ENCODE measurements at places on chromosomes 7 and 10.
A peak's percentile ranks its signal among the peaks of the same experiment; 100 is the strongest.

DNA sequence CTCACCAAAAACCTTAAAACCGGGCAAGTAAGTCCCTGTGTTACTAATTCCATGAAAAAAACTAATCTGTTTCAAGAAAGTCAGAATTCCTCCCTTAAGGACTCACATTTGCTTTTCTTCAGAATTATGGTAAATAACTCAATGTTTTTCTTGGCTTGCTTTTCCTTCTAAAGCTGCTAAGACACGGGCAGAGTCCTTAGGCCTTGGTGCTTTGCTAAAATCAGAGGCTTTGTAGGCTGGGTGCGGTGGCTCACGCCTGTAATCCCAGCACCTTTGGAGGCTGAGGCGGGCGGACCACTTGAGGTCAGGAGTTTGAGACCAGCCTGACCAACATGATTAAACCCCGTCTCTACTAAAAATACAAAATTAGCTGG is 32.0 kb downstream of the GNA12 start:
- DNase-seq, result peak; percentile 69

DNA sequence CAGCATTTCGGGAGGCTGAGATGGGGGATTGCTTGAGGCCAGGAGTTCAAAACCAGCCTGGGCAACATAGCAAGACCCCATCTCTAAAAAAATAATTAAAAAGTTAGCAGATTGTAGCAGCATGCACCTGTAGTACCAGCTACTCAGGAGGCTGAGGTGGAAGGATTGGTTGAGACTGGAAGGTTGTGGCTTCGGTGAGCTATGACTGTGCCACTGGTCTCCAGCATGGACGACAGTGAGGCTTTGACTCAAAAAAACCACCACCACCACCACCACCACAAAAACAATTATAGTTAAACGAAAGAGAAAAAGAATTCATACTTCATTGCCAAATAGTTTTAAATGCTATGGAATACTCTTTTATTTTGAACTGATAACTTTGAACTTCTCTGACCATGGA is 63.4 kb downstream of the VTI1A start:
- DNase-seq, result no peak

DNA sequence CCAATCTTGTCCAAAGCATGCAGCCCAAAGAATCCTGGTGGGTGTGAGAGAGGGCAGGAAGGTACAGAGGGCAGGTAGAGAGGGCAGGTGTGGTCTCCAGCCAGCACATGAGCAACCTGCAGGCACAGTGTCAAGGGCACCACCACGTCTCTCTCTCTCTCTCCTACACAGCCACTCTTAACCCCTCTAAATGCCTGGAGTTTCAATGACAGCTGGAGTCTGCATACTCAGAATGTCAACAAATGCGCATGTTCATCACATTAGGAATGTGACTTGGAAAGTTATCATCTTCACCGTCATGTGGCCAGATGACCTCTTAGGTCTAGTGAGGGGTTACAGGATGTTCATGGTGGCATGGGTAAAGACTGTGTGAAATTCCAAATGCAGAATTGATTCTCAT is 456.8 kb downstream of the SORCS1 start:
- DNase-seq, result no peak

DNA sequence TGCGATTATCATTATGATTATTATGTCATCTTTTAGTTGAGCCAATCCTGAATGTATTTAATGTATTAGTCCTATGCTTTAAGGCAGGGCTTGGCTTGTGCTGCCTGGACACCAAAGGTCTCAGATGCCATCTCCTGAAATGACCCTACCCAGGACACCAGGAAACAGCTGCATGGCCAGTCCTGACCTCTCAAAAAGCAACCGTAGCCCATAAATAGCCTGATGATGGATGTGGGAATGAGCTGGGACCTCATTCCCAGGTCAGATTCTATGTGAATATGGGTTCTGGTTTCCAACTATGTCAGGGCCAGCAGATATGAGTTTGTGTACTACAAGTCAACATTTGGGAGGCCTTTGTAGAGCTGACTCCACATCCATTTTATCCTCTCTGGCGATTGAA is 438.4 kb downstream of the NRG3 start:
- DNase-seq, result no peak

DNA sequence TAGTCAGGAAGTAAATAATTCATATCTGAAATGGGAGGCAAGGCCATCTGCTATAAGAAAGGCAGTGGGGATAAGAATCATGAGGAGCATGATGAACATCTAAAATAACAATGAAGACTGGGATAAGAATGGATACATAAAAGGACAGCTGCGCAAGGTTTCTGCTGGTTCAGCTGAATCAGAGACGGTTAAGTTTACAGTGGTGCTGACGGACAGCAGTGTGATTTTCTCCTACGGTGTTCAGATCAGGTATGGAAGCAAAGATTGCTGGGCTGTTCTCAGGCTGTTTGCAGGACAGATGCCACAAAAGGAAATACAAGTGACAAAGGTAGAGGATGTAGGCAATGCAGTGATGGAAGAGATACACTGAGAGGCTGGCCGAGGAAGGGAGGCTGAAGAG is 8.4 kb downstream of the CYCS start:
- no peak for DNase-seq

GRCh38 chr7:132531562-132531961 is 44.7 kb downstream of the PLXNA4 start:
- no peak for DNase-seq

DNA sequence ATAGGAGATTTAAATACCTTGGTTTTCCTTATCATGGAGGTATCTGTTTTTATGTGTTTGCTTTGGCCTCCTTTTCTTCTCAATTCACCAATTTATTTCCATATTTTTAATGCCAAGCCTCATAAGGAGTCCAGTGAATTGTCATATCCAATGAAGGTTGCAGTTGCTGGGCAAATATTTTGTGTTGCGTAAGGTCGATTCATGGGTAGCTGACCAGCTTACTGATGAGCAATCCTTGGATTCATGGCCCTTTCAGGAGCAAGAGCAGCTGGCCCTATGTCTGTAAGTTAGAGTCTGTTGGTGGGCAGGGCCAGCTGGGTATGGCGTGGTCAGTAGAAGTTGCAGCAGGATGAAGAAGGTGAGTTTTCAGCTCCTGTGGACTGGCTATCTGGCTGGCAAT is 182.9 kb downstream of the PFKFB3 start:
- peak; percentile 55 for DNase-seq

DNA sequence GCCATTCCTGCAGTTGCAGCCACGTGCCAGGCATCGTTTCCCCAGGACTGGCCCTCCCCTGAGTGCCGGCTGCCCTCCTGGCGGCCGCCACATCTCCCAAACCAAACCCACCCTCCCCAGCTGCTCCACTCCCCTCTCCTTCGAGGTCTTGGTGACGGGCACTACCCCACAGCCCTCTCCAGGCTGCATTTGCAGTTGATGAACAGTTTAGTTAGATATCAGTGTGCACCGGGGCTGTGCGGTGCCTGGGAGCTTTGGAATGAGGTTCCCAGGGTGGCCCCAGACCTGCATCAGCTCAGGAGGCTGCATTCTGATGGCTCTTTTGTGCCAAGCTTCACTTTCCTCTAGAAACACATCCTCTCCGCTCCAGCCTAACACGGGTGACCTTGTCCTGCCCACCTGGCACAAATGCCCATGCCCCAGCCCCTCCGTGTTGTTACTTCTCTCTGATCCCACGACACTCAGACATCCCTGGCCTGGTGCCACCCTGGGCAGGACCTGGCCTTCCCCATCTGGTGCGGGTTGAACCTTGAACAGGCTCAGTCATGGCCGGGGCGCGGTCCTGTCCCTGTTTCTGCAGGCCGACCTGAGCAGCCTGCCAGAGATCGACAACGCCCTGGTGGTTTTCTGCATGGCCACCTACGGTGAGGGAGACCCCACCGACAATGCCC is 14.5 kb downstream of the TMEM120A start:
- DNase-seq, result no peak

GRCh38 chr7:75054744-75055143 is 18.9 kb downstream of the RCC1L start:
- peak; percentile 97 for DNase-seq

DNA sequence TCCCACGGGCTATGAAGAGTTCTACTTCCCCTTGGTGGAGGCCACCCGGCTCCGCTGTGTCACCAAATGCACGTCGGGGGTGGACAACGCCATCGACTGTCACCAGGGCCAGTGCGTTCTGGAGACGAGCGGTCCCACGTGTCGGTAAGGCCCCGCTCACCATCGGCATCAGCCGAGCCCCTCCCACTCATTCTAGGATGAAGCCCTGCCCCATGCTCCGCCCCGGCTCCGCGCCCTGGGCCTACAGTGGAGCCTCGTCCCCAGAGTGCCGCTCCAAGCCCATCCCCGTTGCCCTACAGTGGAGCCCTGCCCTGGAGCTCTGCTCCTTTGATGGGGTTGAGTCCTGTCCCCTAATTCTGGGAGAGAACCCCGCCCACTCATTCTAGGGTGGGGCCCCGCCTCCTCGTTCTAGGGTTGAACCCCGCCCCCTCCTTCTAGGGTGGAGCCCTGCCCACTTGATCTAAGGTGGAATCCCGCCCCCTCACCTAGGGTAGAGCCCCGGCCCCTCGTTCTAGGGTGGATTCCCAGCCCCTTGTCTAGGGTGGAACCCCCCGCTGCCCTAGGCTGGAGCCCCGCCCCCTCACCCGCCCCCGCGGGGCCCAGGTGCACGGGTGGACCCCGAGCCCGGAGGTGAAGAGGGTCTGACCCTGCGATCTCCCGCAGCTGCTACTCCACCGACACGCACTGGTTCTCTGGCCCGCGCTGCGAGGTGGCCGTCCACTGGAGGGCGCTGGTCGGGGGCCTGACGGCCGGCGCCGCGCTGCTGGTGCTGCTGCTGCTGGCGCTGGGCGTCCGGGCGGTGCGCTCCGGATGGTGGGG is 3.4 kb upstream of the MUC12 start:
- DNase-seq, result peak; percentile 58

DNA sequence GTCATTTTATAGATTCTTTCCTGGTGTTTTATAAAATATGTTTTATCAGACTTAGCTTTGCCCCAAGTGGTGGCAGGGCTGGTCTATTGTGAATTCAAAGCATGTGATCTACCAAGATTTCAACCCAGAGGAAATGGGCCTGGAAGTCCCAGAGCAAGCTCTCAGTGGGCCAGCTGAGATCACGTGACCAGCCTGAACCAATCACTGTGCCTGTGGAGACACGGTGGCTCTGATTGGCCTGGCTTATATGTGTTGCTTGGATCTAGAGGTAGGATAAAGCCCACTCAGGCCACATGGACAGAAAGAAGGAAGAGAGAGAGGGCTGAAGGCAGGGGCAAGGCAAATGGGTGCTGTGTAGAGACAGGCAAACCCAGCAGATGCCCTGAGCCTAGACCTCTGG is 65.5 kb upstream of the GATA3 start:
- DNase-seq, result no peak

DNA sequence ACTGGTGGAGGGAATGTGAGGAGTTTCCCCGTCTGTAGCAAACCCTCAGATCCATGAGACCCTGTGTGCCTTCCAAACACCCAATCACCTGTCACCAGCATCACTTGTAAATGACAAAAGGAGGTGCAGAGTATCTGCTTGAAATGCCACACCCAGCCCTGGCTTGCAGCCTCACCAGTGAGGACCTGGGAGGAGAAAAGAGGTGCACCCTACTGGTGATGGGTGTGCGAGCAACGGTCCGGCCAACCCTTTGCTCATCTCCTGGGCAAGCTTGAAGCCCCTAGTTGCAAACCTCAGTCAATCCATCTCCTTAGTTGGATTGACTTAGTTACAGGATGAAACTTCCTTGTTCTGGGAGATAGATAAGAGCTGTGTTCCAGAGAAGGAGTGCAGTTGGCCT is 62.4 kb upstream of the WAPL start:
- no peak for DNase-seq

GRCh38 chr7:133491201-133491691 is 238.4 kb downstream of the EXOC4 start:
- no peak for DNase-seq

GRCh38 chr7:88337572-88337971 is 30.9 kb upstream of the STEAP4 start:
- peak; percentile 32 for DNase-seq

DNA sequence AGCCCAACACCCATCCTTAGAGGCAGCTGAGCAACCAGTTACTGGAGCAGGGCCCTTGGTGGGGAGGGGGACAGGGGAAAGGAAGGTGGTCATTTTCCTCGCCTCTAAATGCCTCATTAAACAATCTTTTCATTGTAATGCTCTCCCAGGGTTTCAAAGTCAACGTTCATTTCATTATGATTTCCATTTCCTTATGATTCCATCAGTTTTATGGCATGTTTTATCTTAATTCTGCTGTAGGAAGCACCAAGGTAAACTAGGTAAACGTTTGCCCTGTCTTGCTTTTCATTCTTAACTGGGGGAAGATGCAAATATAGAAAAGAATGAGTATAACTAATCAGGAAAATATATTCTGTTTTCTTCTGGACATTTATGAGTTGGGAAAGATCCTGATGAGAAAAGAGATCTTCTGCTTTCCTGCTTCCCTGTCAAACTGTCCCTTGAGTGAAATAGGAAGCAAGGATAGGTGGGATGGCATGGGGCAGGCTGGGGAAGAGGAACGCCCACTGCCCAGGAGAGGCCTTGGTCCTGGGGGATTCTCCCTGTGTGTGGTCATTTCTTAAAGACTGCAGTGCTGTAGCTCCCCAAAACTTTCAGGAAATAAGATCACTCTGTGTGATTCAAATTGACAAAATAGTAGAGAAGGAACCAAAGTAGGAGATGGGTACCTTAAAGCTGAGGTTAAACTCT is 20.5 kb upstream of the TMEM236 start:
- no peak for DNase-seq

- DNase-seq, result no peak
These were observed 47.3 kb upstream of the NPTX2 start for GRCh38 chr7:98569691-98570337.

- DNase-seq, result no peak
These were observed 32.8 kb upstream of the RHEB start for GRCh38 chr7:151552352-151553028.

DNA sequence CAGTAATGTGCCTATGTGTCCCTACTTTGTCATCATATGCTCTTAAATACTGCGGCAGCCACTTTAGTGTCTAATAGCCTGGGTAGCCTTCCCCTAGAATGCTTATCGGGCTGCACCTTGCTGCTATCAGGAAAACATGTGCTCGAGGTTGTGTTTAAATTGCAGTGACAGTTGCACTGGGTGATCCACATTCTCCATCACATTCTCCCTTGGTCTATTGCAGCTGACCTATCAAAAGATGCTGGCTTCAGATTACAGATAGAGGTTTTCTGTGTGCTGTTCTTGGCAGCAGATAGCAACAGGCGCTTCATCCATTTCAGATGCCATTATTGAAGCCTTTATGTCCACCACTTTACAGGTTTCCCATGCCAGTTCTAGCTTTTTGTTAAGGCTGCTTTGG is 130.1 kb upstream of the MDFIC start:
- peak; percentile 20 for DNase-seq

Data from EH (cell line).